HT1080 (cell line): ENCODE measurements at places on chromosomes 2 and 18. TPM values are rescaled to one million over a fixed set of nuclear protein-coding genes. Genes with fewer than 3 reads are reported as not detected.

- DNase-seq, result peak; percentile 79
Observed at GRCh38 chr2:160293391-160294091, 93.5 kb upstream of the ITGB6 start.

- no peak for DNase-seq
Observed at GRCh38 chr2:174235680-174236079, 12.7 kb downstream of the OLA1 start.

DNA sequence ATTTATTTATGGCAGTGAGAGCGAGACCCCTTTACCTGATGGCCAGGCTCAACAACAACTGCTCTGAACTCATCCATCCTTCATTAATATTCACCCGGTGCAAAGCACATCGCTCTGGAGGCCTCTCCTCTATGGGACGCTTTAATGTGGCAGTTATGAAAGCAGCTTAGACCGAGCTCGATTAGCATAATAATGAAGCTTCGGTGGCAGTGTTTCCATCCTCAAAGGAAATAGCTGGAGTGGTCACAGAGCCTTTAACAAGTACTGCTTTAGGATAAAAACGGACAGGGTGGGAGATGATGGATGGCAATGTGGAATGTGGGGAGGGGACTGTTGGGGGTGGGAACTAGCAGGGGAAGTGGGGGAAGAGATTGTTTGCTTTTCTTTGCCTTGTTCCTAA lies 243.9 kb downstream of the SLC4A3 start:
- no peak for DNase-seq

GRCh38 chr18:73462092-73462491 lies 594.3 kb upstream of the NETO1 start:
- DNase-seq, result peak; percentile 27

GRCh38 chr2:166406374-166406773 lies 30.6 kb upstream of the SCN9A start:
- DNase-seq, result no peak

DNA sequence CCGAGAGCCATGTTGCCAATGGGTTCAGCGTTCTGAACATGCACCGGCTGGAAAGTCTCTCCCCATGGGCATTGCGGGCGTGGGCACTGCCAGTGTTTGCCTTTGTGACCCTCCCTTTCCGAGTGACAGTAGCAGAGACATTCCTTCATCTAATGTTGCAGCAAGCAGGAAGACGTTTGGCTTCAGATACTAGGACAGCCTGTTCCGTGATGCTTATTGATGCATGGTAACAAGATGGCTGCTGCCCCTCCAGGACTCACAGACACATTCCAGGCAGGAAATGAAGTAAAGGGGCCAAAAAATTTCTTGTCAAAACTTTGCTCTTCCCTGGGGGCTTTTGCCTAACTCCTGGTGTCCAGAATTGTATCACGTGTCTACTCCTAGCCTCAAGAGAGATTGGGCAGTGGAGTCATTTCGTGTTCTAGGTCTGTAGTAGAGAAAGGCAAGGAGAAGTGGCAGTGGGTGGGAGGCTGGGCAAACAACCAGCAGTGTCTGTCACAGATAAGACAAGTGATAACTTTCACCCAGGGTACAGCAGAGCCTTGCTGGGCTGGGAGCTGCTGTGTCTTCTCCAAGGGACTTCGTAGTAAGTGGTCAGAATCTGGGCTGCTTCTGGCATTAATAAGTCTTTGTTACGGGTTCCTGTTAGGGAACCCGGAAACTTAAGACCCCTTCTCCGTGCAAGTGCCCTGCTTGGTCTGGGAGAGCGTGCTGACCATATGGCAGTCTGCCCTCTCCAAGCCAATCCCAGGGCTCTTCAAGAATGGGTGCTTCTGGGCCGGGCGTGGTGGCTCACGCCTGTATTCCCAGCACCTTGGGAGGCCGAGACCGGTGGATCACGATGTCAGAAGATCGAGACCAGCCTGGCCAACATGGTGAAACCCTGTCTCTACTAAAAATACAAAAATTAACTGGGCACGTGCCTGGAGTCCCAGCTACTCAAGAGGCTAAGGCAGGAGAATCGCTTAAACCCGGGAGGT lies 93.5 kb downstream of the TFCP2L1 start:
- DNase-seq, result no peak

- DNase-seq, result peak; percentile 65
Observed at GRCh38 chr2:174577967-174578589, 19.5 kb downstream of the WIPF1 start.

GRCh38 chr2:47403609-47404193 lies 745 bp downstream of the MSH2 start:
- no peak for DNase-seq

Gene CAVIN2
- 0.03 TPM in 1 of 2 replicates, not detected in the other for total RNA-seq

Gene ANKRD62
- total RNA-seq, result 0.03 and 0.10 TPM in 2 replicates

Gene SCYGR4
- total RNA-seq, result not detected in 2 replicates

Gene NEUROD1
- total RNA-seq, result not detected in 2 replicates

Gene POMC
- total RNA-seq, result not detected in 2 replicates
